NCI-H187 treated with DMSO at 0.1 percent for 48 hours (cell line): ENCODE measurements at places on chromosomes 7 and 10.

GRCh38 chr10:74841265-74841973 lies 15.0 kb downstream of the KAT6B start:
- DNase-seq = no peak

GRCh38 chr10:3969876-3970666 lies 185.1 kb upstream of the KLF6 start:
- DNase-seq = no peak

DNA sequence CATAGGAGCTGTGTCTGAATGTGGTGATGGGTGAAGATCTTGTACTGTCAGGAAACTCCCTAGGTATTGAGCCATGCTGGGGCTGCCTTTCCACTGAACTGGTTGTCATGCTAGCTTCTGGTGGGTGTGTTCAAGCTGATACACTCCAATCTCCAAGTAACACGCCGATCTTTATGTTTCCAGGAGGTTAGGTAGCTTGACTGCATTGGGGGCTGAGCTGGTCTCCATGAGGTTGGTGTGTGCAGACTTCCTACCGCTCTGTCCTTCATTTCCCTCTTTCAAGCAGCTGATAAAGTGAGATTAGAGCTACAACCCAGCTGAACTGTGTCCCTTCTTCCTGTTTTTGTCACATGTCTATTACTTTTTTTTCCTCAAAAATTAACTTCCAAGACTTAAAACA lies 265.5 kb downstream of the ANKRD30A start:
- no peak for DNase-seq

GRCh38 chr7:1124164-1124563 lies 35.8 kb downstream of the ZFAND2A start:
- DNase-seq = no peak

DNA sequence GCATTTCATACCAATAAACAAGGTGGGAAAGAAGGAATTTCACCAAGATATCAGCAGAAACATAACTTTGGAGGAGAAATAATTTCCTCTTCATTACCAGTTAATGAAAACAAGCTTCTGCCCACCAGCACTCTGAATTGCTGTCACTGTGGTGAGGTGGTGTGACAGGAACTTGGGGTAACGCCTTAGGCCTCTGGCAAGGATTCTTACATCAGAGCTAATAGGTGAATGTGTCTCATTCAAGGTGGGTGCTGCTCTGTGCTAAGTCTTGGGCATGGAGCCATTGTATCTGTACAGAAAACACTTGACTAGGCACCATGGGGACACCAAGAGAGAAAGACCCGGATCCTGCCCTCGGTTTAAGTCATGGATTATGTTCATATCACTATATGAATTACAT lies 8.3 kb upstream of the LOXL4 start:
- DNase-seq = no peak

DNA sequence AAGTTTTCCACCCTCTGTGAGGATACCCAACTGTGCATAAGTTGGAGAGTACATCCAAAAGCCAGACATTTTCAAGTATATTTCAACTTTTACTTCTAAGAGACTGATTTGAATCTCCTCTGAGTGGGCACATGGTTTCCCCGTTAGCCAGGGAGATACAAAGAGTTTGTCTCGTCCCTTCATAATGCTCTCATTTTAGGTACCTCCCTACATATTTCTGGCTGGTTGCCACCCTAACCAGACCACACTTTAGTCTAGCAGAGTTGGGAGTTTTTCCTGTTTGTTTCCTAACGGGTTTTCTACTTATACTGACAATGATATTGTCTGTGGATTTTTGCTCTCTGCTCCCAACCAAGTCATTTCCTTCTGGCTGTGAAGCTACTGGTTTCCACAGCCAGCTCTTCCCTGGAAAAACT lies 180.3 kb downstream of the CCDC71L start:
- DNase-seq = no peak

GRCh38 chr10:26430641-26431163 lies 7.4 kb upstream of the APBB1IP start:
- DNase-seq = no peak

GRCh38 chr10:132293813-132294520 lies 13.8 kb downstream of the STK32C start:
- DNase-seq = no peak

DNA sequence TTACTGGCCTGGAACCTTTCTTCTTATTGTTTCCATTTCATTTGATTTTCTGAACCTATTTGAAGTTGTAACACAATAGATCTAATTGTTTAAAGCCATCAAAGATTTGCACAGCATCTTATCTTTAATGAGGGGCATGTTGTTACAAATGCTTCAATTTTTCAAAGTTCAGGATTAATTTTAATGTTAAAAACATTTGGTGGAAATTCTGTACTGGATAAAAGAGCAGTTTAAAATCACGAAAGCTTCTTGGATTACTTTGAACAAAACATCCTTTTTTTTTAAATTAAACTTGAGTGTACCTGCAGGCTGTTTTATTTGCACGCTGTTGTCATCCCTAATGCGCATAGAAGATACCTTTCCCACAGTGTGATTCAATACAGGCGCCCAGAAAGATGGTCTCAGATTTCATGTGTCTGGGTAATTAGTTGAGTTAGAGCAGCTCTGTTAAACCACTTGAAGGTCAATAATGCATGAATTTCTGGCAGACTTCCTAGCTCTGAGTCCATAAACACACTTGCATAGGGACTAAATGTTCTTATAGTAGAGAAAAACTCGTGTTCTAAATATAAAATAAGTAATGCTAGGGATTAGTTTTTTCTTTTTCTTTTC lies 29.3 kb upstream of the DDX50 start:
- DNase-seq = peak; percentile 80

- DNase-seq = no peak
These were observed 134.2 kb upstream of the FAM171A1 start for GRCh38 chr10:15505329-15505728.

- no peak for DNase-seq
These were observed 1233.4 kb downstream of the XPNPEP1 start for GRCh38 chr10:108689891-108690290.

GRCh38 chr7:108307595-108307994 lies 148.6 kb downstream of the NRCAM start:
- DNase-seq = no peak

DNA sequence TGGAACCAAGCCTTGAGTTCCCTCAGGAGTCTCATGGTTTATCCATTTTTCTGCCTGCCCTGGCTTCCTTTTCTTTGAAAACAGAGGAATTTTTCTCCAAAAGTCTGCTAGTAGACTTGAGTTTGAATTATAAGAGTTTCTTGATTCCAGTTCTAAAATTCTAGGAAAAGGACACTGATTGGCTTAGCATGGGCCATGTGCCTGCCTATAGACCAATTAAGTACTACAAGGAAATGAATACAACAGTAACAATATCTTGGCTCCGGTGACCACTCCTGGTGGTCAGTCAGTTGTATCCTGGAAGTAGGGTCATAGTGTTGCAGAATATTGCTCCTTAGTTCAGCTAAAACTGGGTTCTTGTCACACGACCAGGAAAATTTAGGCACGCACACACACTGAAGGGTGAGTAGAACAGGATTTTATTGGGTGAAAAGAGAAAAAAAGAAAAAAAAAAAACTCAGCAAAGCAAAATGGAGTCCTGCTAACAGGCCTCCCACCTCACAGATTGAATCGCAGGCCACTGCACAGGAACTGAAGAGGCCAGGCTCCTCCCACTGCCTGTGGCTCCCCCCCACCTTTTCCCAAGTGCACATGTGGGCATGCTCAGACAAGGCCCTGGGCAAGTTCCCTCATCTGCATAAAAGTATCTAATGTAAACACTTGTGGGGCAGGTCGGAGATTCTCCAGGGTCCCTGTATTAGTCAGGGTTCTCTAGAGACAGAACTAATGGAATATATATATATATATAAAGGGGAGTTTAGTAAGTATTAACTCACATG lies 155.1 kb downstream of the LYZL1 start:
- no peak for DNase-seq

DNA sequence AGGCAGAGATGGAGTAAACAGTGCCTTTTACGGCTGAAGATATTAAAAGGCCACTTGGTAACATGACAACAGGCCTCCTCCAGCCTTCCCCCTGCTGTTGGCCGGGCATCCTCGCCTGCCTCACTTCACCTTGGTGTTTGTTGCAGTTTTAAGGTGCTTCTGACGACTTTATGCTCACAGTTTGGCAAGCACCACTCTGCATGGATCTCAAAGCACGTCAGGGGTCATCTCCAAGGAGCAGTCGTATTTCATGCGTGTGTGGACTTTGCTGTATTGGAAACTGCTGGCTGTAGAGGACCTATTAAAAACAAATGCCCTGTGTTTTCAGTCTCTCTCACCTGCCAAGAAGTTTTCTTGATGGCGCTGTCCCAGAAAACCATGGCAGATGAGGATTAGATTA lies 483.1 kb downstream of the RPS24 start:
- no peak for DNase-seq

DNA sequence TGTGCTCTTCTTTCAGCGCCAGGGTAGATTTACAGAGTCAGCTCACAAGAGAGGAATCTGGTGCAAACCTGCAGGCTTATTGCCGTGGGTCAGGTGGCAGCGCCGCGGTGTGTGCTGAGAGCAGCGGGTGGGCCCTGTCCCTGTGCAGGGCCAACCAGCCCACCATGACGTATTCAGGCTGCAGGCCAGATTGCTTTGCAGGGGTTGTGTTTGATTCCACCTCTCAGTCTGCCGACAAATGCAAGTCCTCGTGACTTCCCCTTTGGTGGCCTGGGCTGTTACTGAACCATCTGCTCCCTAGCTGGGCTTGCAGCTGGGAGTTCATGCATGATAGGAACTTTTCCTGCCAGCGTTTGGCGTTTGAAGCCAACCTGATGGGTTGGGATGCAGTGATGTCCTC lies 66.7 kb upstream of the LEP start:
- DNase-seq = no peak

DNA sequence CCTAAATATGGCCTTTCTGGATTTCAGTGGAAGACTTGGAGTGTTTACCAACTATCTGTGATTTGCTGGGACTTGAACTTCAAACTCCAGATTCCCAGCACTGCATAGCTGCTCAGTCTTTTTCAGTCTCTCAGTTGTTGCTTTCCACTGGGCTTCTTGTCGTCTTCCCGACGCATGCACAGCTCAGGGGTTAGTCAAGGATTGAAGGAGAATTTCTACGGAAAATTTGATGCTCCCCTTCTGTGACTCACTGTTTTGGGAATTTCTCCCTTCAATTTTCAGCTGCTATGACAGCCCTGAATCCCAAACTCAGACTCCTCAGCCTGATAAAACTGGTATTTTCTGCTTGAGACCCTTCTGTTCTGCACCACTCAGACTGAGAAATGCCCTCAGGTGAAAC lies 91.7 kb downstream of the CYP26A1 start:
- DNase-seq = no peak

DNA sequence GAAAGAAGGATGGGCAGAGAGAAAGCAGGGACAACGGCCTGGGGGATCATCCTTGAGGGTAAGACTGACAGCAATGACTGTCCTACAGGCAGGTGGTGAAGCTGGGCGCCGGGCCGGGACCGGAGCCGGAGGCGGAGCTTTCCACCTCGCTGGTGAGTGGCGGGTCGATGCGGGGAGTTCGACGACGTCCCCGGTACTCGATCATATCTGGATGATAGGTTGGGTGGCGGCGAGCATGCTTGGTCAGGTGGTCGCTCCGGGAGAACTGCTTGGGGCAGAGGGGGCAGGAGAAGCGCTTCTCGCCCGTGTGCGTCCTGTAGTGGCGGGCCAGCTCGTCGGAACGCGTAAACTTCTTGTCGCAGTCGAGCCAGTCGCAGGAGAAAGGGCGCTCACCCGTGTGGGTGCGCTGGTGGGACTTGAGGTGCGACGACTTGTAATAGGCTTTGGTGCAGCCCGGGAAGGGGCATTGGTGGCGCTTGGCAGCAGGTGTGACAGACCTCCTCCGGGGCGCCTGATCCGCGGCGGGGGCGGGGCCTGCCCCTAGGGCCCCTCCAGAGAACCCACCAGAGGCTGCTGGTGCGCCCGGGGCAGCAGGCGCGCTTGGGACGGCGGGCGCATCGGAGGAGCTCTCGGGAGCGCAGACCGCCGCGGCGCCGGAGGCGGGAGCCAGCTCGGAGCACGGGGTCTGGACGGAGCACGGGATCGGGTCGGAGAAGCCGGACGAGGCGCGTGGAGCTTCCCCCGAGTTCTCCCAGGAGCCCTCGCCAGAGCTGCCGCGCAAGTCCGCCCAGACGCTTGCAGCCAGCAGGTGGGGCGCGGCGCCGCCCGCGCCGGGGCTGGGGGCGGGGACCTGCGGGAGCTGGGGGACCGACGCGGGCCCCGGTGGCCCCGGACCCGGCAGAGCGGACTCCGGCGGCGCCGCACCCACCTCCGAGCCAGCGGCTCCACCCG lies 752 bp downstream of the KLF14 start:
- DNase-seq = no peak

DNA sequence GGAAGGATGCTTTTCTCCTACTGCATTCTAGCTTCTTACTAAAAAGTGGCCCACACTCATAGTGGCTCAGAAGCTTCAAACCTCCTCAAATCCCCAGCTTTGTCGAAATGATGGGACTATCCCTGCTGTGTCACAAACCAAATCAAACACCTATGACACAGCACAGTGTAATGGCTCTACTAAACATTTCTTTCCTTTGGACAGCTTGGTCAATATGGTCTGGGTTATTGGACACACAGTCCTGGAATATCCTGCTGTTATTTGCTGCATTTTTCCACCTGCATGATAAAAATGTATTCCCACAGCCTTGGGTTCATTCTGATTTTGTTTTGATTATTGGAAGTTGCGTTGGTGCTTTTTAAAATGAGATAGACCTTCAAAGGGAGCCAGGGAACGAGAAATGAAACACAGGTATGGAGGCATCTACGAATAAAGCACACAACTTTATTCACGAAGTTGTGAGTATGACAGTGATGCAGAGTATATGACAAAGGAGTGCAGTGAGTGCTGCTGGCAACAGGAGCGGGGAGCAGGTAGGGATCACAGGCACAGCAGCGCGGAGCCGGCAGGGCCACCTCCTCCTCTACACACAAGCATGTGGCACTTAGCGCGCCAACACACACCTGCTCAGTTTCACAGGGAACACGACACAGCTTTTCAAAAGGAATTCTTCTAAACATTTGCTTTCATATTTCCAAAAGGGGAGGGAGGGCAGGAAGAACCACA lies 26.5 kb upstream of the AFAP1L2 start:
- DNase-seq = no peak

DNA sequence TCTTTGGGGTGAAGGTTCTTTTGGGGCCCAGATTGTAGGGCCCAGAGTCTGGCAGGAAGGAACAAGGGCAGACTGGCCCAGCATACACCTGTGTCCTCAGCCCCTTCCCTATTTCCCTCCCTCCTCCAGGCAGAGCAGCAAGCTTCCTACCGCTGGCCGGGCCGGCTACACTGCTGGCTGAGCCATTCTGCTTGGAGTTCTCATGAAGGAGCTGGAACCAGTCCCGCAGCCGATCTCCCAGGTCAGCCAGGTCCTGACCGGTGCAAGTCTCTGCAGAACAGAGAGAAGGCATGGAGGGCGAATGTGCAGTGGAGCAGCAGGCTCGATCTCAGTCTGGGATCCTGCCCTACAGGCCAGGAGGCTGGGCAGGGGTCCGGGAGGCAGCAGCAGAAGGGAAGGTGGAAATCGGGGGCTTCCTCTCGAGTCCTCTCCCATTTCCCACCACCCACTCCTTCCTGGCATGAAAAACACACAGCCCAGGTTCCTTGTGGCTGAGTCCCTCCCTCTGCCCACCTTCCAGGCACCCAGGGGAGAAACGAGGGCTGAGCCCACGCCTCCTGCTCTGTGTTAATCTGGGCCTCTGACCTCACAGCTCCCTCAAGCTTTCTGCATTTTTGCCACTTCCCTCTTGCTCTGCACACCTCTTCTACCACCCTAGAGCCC lies 20.8 kb downstream of the SPOCK2 start:
- no peak for DNase-seq
